ENCODE measurements at places on chromosomes 11 and 22.

DNA sequence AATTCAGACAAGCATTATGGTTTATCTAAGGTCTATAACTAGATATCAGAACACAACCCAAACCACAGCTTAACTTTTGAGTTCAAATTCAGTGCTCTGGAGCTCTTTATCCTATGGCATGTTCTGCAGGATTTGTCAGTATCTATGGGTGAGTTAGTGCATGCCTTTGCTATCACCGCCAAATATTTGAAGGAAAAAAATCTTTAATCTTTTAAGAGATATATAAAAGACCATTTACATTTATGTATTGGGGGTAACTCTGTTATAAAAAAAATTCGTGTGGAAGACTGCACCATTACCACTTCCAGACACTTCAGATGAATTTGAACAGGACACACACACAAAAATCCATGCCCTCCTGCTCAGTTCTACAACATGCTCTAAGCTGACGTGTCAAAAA, 313.5 kb upstream of the CHORDC1 start:
- DNase-seq: no peak

DNA sequence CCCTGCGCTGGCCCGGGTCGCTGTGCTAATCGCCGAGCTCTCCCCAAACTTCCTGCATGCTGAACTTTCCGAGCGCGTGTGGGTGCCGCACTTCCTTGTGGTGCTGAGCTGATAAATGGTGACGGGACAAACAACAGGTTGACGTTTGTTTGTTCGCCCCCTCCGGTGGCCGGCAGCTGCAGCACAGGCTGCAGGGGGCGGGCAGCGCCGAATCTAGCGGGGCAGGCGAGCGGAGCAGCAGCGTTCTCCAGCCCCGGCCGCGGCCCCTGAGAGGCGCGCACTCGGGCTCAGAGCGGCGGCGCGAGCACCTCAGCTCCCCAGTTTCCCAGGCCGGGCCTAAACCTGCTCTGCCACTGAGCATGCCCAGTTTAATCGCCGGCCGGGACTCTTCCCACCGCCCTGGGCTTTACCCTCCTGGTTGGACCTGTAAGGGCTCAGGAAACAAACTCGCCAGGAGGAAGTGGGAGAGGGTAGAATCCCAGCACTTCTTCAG, at the start of gene PDGFD:
PDGFD (minus strand) TSS at position 120 of the 493 bp plus-strand sequence.
- peak; percentile 82 for DNase-seq

- no peak for DNase-seq
Measured at GRCh38 chr11:78310500-78310909, 107.1 kb downstream of the GAB2 start.

DNA sequence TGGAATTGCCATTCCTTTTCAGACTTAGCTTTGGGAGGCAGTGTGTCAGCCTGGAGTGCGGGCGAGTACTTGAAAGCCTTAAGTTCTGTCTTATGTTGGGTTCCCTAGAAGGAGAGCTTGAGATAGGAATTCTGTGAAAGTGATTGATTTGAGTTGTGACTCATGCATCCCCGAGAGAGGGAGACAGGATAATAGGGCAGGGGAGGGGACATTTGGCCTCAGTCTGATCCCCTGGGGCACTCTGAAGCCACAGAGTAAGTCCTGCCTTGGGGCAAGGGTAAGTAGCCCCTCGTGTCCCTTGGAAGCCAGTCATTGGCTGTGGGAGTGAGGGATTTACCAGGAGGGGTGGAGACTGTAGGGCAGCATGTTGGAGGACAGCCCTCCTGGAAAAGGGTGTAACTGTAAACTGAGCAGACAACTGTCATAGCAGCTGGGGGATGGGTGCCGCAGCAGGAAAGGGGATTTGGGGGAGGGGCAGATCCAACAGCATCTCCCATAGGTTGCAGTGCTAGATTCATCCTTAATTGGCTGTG, 44.0 kb downstream of the KIAA1671 start:
- DNase-seq: peak; percentile 91

GRCh38 chr11:2580571-2581001, 119.2 kb downstream of the KCNQ1OT1 start:
- DNase-seq: peak; percentile 5

DNA sequence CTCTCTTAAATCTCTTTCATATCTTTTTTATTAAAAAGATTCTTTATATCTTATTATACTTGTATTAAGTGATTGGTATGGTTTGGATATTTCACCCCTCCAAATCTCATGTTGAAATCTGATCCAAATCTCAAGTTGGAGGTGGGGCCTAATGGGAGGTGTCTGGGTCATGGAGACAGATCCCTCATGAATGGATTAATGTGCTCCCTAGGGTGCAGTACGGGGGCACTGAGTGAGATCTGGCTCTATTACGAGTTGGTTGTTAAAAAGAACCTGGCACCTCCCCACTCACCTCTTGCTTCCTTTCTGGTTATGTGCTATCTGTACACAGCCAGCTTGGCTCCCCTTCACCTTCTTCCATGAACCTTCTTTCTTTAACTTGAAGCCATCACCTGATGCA, 149.6 kb downstream of the CWF19L2 start:
- peak; percentile 6 for DNase-seq

- no peak for DNase-seq
Measured at GRCh38 chr11:32774081-32774480, 20.4 kb downstream of the CCDC73 start.
